ENCODE measurements at places on chromosomes 1 and 21. TPM values are rescaled to one million over a fixed set of nuclear protein-coding genes. Genes with fewer than 3 reads are reported as not detected.

DNA sequence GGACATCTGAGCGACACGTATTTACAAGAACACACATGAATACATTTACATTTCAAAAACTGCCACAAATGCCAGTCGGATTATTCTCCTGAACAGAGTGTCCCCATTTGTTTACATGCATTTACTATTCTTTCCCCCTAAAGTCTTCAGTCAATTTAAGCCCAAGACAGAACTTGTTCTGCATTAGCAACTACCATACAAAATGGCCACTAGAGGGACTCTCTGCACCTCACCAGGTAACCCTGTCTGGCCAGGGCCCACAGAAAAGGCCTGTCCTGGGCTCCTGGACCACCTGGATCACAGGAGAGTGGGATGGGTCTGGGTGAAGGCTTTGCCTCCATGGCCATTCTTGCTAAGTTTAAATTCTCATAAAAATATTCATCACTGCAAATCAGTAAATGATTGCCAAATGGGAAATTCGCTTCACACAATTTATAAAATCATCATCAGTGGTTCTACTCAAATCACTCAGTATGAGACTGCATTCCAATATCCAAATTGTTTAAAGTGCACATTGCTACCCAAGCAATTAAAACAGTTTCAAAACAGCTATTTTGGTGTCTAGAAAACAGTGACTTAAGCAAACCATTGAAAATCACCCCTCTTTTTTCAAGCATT, 12.5 kb upstream of the GUCA2A start:
- H3K27me3 ChIP-seq, result no peaks in the 10 kb centered on the region
- H3K36me3 ChIP-seq, result no peaks in the 10 kb centered on the region
- peak; percentile 72 for DNase-seq
- H3K4me3 ChIP-seq, result no peak overlapping the region
- H3K27ac ChIP-seq, result peak overlapping the region; percentile 2

DNA sequence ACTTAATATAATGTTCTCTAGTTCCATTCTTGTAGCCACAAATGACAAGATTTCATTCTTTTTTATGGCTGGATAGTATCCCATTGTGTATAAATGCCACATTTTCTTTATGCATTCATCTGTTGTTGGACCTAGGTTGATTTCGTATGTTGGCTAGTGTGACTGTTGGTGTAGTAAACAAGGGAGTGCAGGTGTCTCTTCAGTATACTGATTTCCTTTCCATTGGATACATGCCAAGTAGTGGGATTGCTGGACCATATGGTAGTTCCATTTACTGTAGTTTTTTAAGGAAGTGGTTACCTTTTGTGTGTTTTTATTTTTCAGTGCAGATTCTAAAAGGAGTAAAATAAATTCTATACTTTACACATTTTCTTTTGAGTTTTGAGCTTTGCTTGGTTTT, 5.7 kb downstream of the PARK7 start:
- no peak overlapping the region for H3K4me3 ChIP-seq
- no peaks in the 10 kb centered on the region for H3K27me3 ChIP-seq
- DNase-seq, result no peak

DNA sequence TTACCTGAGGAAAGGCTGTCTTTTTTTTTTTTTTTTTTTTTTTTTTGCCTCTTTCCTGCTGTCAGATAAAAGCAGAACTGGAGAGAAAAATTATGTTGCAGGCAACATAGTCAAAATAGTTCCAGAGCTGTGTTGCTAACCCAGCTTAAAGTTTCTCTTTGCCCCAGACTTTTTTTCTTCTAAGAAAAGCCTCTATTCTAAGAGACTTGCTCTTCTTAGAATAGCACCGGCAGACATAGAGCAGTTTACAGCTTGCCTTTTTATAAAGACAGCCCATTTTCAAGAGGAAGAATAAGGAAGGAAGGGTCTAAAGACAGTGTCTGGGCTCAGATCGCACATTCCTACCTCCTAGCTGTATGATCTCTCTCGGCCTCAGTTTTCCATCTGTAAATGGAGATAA, 88.7 kb downstream of the TENT5C start:
- DNase-seq, result no peak
- H3K27me3 ChIP-seq, result no peaks in the 10 kb centered on the region
- no peak overlapping the region for H3K27ac ChIP-seq
- H3K36me3 ChIP-seq, result no peaks in the 10 kb centered on the region
- H3K4me1 ChIP-seq, result no peaks in the 10 kb centered on the region

The NENF gene
- 8.2 TPM for total RNA-seq

The ALX3 gene
- not detected for total RNA-seq

DNA sequence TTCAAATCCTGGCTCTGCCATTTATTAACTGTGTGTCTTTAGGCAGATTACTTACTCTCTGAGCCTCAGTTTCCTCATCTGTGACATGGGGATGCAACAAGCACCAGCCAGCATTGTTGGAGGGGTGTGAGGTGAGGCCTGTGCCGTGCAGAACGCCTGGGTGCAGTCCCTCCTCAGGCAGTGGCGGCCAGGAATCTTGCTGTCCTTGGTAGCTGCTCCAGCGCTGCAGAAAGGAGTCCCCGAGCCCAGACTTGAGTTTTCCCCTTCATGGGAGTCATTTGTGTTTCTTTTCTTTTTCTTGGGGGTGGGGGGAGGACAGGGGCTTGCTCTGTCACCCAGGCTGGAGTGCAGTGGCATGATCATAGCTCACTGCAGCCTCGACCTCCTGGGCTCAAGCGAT, 46.6 kb downstream of the DISP3 start:
- no peak overlapping the region for H3K4me3 ChIP-seq
- H3K4me1 ChIP-seq, result no peaks in the 10 kb centered on the region
- H3K27me3 ChIP-seq, result no peaks in the 10 kb centered on the region
- no peak overlapping the region for H3K27ac ChIP-seq
- DNase-seq, result no peak
- no peaks in the 10 kb centered on the region for H3K36me3 ChIP-seq

DNA sequence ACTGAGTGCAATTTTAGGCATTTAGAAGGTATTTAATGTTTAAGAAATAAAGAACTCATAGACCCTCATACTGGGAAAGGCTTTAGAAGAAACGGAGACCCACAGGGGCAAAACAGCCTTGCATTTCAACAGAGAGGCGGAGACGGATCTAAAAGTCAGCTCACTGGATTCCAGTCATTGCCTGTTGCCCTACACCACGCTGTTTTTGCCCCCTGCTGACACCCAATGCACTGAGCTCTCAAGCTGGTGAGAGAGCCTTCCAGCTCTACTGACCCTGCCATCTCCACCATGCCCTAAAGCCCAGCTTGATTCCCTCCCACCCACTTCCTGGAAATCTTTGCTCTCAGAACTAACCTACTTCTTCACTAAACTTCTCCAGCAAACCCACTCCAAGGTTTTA, 7.2 kb upstream of the TRAF3IP3 start:
- H3K27ac ChIP-seq, result no peak overlapping the region
- peaks cover 32% of the 10 kb centered on the region for H3K27me3 ChIP-seq

Data from neural progenitor cell (in vitro differentiated cells).